ENCODE measurements at places on chromosomes 3 and 15.

DNA sequence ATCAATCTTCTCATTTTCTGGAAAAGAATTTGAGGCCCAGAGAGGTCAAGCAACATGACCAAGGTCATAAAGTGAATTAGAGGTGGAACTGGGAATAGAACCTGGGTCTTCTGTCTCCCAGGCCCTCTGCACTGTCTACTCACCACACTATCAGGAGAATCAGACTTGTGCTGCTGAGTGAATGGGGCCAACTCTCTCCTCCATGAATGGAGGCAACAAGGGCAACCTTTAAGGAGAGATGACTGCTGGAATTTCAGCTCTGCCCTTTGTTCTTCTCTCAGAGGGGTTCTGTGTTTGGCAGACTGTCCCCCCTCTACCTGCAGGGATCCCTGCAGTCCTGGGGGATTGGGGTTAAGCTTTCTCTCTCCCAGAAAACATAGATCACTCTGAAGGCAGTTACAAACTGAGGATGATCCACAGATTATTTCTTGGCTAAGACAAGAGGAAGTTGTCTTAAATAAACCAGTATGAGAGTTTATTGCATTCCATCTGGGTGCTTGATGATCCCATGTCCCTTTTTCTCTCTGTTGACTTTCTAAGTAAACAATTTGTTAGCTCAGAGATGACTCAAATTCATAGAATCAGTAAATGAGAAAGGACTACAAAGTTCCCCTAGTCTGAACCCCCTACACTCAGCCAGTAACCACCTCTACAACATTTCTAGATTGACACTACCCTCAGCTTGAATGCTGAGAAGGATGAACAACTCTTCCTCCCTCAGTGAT is 99.0 kb upstream of the LIPC start:
- no peak for DNase-seq

DNA sequence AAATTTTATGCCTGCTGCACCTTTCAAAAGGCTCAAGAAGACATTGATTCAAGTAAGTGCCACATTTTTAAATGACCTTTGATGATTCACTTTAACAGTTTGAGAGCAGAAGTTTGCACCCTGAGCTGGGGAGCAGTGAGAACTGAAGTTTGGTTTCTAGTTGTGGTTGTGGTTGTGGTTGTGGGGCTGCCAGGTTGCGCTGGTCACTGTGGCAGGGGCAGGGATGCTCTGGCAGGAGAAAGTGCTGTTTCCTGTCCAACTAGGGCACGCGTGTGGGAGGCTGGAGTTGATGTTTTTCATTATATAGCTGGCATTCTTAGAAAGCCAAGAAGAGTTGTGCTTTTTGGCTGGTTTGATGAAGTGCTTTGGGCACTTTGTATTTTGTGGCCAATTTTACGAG is 339.7 kb upstream of the NR2F2 start:
- no peak for DNase-seq

GRCh38 chr3:31503456-31503855 is 29.3 kb upstream of the STT3B start:
- no peak for DNase-seq

GRCh38 chr3:58256061-58256460 is 18.5 kb downstream of the ABHD6 start:
- no peak for DNase-seq

GRCh38 chr15:65275104-65275727 is 11.5 kb downstream of the PARP16 start:
- DNase-seq, result no peak

GRCh38 chr15:45555934-45556608 is 31.1 kb upstream of the BLOC1S6 start:
- DNase-seq, result no peak

- DNase-seq, result no peak
Observed at GRCh38 chr3:42192334-42193200, 73.4 kb downstream of the CCK start.

DNA sequence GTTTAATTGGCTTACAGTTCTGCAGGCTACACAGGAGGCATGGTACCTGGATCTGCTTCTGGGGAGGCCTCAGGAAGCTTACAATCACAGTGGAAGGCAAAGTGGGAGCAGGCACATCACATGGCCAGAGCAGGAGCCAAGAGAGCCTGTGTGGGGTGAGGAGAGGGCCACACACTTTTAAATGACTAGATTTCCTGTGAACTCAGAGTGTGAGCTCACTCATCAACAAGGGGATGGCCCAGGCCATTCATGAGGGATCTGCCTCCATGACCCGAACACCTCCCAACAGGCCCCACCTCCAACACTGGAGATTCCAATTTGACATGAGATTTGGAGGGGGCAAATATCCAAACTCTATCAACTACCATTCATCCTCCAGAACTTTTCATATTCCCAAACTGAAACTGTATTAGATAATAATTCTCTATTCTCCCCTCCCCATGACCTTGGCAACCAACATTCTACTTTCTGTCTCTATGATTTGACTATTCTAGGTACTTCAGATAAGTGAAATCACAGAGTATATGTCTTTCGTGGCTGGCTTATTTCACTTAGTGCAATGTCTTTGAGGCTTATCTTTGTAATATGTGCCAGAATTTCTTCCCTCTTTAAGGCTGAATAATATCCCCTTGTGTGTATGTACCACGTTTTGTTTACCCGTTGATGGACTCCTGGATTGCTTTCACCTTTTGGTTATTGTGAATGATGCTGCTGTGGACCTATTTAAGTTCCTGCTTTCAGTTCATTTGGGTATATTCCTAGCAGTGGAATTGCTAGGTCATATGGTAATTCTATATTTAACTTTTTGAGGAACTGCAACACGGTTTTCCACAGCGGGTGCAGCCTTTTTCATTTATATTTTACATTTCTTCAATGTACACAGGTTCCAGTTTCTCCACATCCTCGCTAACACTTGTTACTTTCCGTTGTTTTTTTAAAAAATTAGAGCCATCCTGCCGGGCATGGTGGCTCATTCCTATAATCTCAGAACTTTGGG is 43.8 kb downstream of the TKT start:
- no peak for DNase-seq

DNA sequence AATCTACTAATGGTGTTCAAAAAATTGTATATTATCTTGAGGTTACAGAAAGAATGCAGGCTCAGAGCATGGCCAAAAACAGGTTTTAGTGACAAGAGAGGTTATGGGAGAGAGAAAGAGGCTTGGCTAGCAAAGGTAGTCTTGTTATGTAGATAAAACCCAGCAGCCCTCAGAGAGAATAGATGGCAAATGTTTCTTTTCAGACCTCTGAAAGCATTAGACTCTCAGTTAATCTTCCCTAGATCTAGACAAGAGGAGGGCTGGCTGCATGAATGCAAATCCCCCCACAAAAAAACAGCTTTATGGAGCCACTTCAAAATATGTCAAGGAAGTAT is 62.2 kb downstream of the OSTN start:
- DNase-seq, result no peak

DNA sequence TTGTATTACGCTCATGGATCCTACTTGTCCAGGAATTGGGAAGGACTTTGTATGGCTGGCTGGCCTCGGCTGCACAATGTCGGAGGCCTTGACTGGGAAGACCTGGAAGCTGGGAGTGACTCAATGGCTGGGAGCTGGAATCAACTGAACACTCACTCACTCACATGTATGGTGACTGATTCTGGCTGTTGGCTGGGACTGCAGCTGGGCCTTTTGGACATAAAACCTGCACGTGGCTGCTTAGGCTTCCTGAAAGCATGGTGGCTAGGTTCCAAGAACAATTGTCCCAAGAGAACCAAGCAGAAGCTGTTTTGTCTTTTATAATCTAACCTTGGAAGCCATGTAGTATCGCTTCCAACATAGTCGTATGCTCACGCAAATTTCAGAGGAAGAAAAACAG is 38.0 kb upstream of the CMTM8 start:
- no peak for DNase-seq

DNA sequence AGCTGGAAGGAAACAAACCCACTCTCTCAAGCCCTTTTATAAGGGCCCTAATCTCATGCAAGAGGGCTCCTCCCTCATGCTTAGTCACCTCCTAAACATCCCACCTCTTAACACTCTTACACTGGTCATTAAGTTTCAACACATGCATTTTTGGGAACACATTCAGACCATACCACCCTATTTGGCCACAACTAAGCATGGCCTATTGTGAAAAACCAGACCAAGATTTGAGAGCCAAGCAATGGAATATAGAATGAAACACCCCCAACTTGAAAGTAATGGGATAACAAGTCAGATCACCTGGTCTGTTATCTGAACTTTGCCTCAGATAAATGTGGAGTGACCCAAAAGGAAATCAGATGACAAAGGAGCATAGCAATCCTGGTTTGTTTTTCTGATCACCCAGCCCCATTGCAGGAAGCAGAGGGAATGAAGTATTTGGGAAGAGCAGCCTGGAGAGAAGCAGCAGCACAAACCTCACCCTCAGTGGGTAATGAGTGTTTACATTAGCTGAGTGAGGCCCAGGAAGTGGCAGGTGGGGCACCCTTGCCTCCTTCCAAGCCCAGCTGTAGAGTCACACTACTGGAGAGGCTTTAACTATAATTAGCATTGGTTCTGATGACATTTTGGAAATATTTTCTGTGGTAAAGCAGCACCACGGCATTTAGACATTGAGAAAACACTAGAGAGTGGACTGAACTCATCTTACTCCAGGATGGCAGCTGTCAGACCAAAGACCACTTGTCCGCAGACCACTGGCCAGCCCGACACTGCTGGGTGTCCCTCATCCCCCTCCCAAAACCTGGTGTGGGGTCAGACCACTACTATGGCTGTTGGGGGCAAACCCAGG is 48.8 kb upstream of the PRTG start:
- no peak for DNase-seq

- DNase-seq, result no peak
Observed at GRCh38 chr15:73051391-73051806, 864 bp upstream of the NEO1 start.

- DNase-seq, result no peak
Observed at GRCh38 chr15:44308415-44308814, 19.9 kb downstream of the GOLM2 start.

- no peak for DNase-seq
Observed at GRCh38 chr3:134815519-134815918, 20.5 kb downstream of the EPHB1 start.

- no peak for DNase-seq
Observed at GRCh38 chr3:189309400-189309975, 137.7 kb downstream of the TPRG1 start.

DNA sequence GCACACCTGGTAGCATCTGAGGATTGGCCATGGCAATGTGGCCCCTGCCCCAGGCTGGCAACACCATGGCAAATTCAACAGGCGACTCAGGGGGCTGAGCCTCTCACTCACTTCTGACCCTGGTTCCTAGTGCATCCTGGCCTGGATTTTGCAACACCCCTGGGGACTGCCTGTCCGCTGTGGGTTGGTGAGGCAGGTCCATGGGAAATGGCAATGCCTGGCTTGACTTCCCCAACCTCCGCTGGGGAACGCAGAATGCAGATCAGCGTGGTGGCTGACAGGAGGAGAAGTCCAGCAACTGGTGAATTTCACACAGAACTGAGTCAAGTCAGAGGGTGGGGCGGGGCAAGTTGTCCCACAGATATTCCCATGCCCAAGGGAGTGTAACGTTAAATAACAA is 3.9 kb upstream of the PSTPIP1 start:
- DNase-seq, result no peak

GRCh38 chr3:114508208-114508607 is 214.4 kb downstream of the TIGIT start:
- DNase-seq, result no peak

- DNase-seq, result no peak
Observed at GRCh38 chr3:110495201-110495927, 576.3 kb upstream of the NECTIN3 start.

DNA sequence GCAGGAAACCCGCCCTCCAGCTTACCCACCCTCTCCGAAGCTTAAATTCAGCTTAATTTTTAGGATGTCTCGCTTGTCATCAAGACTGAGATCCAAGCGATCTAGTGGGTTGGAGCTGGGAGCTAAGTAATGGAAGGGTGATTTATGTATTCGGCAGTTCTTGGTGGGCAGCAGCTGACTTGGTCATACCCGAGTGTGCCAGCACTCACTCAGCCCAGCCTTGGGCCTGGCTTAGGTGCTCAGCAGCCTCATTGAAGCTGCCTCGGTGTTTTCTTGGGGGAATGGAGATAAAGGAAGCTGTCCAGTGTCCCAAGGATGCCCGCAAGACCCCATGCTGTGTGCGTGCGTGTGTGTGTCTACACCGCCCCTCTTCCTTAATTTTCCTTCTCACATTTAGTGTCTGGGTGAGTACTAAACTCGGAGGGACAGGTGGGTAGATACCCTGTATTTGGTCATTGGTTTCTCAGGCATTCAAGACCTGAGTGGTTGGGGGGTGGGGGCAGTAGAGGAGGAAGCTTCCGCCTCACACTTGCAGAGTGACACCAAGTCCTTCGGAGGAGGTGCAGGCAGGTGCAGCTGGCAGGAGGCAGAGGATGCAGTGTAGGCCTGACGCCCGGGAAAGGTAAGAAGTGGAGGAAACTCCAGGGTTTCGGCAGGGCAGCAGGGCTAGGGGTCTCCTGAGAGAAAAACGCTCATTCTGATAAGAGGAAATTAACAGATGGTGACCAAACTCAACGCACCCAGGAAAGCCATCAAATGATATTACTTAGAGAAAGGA is 92.8 kb downstream of the PCSK6 start:
- no peak for DNase-seq

DNA sequence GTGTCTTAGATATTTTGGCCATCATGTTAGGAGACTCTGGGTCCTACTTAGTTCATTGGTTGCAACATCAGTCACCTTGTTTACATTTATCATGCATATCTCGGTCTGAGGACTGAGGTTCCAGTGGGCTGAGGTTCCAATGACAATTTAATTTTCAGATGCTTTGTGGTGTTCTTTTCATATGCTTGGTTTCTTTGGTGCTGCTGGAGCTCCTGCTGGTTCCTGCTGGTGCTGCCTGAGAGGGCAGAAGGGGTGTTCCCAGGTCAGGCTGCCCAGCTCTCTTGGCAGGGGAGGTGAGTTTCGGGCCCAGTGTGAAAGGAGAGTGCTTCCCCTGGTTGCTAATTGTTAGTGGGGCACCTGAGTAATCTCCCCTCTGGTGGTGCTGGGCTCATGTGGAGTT is 6.9 kb upstream of the KLHL40 start:
- no peak for DNase-seq

GRCh38 chr3:110397115-110397514 is 674.5 kb upstream of the NECTIN3 start:
- DNase-seq, result no peak

GRCh38 chr15:31294067-31294466 is 32.6 kb upstream of the KLF13 start:
- no peak for DNase-seq

Data from esophagus squamous epithelium (tissue), 5 donors.